NCI-H2029 (cell line): ENCODE measurements at places on chromosomes 16 and 17.

GRCh38 chr17:794876-795275 is 12.7 kb downstream of the MRM3 start:
- DNase-seq, result peak; percentile 32

DNA sequence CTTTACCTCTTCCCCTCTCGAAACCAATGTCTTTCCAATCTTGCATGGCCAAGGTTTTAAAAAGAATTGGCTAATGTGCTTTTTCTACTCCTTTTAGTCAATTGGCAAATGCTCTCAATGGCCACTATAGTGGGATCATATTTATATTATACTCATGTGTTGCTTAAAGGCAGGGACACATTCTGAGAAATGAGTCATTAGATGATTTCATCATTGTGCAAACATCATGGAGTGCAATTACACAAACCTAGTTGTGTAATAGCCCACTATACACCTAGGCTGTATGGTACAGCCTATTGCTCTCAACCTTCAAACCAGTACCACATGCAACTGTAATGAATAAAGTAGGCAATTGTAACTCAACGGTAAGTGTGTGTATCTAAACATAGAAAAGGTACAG is 180.9 kb downstream of the HS3ST3A1 start:
- DNase-seq, result peak; percentile 79

DNA sequence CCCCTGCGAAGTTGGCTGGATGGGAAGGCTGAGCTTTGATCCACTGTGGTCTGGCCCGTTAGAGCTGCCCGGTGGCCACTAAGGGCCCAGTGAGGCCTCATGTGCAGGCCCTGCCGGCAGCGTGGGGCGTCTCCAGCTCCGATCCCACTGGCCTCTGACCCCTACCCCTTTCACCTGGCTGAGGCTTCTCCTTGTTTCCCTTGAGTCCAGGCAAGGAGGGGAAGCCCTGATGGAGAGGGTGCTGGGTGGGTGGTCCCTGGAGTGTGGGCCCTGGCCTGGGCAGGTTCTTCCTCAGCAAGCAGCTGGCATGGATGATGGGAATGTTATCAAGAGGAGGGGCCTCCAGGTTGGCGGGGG is 356.8 kb downstream of the SEC14L1 start:
- DNase-seq, result no peak

DNA sequence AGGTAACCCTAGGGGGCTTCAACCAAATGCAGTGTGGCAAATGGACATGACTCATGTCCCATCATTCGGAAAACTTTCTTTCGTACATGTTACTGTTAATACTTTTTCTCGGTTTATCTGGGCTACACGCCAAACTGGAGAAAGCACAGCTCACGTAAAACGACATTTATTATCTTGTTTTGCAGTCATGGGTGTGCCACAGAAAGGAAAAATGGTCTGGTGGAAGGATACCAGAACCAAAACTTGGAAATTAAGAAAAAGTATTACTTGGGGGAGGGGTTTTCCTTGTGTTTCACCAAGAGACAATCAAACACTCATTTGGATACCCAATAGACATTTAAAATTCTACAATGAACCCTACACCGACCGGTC is 23.6 kb downstream of the ALOX15B start:
- DNase-seq, result no peak

DNA sequence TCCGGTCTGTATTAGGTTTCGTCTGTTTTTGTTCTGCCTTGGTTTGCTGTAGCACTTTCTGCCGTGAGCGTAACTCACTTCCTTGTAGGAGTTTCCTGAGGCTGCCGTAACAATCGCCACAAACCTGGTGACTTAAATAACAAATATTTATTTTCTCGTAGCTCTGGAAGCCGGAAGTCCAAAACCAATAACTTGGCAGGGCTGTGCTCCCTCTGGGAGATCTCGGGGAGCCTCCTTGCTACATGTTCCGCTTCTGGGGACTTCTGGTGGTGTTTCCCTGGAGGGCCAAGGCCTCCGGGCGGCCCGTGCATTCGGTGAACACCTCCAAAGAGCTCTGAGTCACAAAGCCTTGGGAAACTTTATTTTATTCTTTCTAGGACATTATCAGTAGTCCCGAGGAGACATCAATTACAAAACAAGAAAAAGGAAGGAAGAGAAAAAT is 6.8 kb upstream of the WDR45B start:
- no peak for DNase-seq

DNA sequence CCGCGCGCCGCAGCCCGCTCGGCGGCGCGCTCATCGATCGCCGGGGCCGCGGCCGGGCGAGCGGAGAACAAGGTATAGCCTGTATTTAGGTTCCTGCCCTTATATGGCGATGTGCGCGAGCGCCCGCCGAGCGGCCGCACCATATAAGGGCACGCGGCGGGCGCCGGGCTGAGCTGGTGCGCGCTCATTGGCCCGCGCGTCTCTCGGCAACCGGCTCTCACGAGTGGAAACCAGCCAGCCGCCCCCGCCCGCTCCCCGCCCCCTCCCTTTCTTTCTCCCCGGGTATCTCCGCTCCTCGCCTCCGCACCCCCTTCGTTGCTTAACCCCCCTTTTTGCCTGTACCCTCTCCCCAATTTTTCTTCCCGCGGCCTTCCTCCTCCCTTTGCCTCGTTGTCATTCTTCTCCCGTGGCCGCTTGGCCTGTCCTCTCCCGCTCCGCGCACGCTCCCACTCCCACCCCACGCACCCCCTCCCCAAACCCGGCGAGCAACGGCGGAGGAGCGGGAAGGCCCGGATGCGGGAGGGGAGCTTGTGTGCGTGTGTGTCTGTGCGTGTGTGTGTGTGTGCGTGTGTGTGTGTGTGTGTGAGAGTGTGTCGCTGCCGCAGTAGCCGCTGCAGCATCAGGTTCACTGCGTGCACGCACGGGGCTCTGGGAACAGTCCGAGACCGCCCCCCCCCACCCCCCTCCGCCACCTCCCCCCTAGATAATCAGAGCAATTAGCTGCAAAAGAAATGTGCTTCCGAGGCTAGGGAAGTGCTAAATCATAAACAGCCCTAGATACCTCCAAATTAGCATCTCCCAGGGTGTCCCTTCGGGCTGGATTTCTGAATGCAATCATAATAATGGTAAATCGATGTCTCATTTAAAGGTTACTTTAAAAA is 13.5 kb upstream of the CBX8 start:
- DNase-seq, result peak; percentile 82

DNA sequence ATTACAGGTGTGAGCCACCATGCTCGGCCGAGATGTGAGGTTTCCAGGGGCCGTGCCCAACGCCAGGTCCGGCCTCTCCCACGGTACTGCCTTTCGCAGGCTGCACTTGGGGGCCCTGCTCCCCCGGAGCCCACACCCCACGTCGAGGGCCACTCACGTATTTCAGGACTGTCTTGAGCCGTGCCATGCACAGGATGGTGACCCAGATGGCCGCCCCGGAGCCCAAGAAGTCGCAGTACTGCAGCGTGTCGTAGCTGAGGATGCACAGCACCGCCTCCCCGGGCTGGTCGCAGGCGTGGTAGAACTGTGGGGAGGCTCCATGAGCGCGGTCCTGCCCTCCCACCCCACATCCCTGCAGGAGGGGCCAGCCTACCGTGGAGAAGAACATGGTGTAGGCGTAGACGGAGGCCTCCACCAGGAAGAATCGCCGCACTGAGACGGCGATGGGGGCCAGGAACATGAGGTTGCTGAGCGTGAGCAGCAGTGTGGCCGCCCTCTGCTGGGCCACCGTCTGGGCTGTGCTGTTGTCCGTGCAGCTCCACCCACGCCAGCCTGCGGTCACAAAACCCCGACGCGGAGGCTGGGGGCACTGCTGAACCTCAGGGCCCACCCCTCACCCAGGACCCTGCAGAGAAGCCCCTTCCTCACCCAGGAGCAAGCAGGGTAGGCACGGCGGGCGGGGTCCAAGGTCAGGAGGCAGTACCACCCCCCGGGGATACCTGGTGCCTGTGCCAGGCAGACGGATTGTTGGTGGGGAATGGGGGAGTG is 3.7 kb upstream of the MRPL28 start:
- DNase-seq, result no peak

DNA sequence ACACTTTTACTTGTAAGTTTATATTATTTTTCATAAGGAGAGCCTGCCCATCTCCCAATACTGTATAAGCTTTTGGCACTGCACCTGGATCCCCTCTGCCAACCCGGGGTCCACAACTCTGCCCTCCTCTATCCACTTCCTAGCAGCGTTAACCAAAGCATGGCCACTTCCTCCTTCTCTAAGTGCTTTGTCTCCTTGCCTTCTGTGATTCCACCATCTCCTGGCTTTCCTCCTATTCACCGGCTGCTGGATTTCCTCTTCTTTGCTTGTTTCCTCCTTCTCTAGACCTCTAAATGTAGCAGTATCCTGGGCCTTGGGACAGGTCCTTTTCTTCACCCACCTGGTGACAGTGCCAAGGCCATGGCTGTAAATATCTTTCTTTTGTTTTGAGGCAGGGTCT is 20.0 kb upstream of the WFIKKN2 start:
- no peak for DNase-seq

GRCh38 chr17:34171245-34171818 is 83.8 kb upstream of the CCL2 start:
- peak; percentile 50 for DNase-seq

GRCh38 chr17:27915709-27916108 is 22.5 kb upstream of the LYRM9 start:
- no peak for DNase-seq

DNA sequence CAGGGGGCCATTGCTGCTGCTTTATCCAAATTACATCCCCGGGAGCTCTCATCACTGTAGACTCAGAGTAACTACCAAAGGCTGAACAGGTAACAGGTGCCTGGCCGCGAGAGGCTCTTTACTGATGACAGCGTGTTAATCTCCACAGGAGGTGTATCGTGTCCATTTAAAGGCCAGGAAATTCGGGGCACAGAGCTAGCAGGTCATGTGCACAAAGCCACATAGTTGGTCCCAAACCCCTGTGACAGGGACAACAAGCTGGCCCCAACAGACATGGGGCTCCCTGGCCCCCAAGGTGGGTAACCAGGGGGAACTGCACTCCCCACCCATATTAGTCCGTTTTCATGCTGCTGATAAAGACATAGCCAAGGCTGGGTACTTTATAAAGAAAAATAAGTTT is 55.3 kb upstream of the RBFOX3 start:
- DNase-seq, result no peak

- DNase-seq, result no peak
These were observed 87.8 kb downstream of the MARCHF10 start for GRCh38 chr17:62720126-62720850.

- DNase-seq, result no peak
These were observed 55.0 kb upstream of the CBFA2T3 start for GRCh38 chr16:89031715-89032659.

DNA sequence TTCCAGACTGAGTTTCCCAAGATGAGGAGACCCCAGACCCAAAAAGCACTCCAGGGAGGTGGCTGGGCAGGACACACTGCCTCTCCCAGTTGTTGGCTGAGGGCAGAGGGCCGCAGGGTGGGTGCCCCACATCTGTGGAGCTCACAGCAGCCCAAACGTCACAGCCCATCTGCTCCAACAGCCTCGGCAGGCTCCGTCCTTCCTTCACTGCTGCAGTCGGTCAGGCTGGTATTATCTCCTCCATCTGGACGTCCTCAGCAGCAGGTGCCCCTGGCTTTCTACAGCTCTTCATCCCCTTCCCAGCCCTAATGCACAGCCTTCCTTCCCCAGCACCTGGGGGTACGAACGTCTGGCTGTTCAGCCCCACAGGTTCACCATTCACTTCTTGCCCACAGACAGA is 55.2 kb downstream of the PRMT7 start:
- DNase-seq, result no peak
